GM12864 (cell line): ENCODE measurements at places on chromosomes 12 and 14.

DNA sequence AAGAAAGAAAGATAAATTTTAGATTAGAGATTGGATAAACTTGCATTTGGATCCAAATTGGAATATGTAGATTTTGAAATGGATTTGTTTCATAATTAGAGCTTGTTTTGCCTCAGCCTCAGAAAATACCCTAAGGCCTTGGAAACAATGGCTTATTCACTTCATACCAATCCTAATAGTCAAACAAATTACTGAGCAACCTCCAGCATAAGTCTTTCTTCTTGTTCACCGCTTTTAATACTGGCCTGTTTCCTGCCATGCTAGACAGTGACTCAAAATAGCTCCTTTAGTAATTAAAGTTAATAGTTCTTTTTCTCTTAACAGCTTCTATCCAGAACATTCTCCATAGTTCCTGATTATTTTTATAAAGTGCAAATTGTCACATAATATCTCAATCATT lies 110.9 kb upstream of the DNM1L start:
- no peak for DNase-seq

GRCh38 chr12:96751626-96752025 lies 155.4 kb upstream of the NEDD1 start:
- DNase-seq, result no peak

- DNase-seq, result no peak
Measured at GRCh38 chr14:20441461-20441860, 5.5 kb upstream of the KLHL33 start.

DNA sequence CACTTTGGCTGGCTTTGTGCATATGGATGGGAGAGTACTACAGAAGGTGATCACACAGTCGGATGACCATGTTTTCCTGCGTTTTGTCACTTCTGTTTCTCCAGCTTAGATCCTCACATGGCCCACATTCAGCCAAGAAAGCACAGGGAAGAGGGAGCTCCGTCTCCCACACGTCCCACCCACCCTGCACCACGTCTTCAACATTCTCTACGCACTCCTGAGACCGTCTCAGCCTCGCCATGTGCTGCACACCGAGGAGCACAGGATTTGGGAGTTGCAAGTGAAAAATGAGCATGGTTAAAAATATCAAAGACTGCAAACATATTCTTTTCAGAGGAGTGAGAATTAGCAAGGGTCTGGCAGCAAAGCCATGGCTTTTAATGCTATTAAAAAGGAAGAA lies 122.2 kb downstream of the APAF1 start:
- DNase-seq, result no peak

- no peak for DNase-seq
Measured at GRCh38 chr14:102140027-102140749, 491 bp downstream of the WDR20 start.

DNA sequence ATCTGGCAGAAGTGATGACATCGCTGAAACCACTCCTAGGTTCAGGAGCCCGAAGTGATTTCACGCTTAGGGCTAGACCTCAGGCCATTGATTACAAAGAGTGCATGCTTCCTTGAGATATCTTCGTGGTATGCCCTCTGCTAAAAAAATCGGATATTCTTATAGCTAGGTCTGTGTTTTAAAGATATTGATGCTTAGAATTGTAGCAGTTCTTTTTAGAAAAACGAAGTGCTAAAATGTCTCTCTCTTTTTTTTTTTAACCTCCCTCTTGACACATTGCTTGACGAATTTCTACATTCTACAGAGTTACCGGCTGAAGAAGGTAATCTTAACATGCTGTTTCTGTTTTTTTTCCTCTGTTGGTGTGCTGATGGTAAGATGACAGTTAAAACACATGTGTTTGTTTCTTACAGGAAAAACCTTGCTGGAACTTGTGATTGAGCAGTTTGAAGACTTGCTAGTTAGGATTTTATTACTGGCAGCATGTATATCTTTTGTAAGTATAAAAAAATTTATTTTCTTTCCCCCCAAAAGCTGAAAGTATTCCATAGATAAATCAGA lies 1.3 kb downstream of the ATP2A2 start:
- DNase-seq, result no peak

DNA sequence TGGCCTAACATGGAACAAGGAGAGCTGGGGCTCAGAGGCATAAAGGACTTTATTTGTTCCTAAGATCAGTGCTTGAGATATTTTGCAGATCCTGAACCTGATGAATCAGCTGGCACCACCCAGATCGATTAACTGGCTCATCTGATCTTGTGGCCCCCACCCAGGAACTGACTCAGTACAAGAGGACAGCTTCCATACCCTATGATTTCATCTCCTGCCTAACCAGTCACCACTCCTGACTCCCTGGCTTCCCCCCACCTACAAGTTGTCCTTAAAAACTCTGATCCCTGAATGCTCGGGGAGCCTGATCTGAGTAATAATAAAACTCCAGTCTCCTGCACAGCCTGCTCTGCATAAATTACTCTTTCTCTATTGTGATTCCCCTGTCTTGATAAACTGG lies 5.1 kb downstream of the C12orf56 start:
- no peak for DNase-seq

DNA sequence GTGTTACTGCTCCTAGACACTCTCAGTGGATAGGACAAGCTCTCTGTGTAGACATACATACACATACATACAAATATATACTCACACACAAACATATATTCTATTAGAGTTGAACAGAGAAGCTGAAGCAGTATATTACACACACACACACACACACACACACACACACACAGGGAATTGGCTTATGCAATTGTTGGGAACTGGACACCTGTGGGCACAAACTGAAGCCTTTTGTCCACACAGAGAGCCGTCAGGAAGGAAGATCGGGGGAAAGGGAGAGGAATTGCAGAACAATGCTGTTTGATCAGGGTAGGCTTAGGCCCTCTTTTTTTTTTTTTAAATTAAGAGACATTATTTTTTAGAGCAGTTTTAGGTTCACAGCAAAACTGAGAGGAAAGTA lies 180.7 kb upstream of the DDHD1 start:
- no peak for DNase-seq

DNA sequence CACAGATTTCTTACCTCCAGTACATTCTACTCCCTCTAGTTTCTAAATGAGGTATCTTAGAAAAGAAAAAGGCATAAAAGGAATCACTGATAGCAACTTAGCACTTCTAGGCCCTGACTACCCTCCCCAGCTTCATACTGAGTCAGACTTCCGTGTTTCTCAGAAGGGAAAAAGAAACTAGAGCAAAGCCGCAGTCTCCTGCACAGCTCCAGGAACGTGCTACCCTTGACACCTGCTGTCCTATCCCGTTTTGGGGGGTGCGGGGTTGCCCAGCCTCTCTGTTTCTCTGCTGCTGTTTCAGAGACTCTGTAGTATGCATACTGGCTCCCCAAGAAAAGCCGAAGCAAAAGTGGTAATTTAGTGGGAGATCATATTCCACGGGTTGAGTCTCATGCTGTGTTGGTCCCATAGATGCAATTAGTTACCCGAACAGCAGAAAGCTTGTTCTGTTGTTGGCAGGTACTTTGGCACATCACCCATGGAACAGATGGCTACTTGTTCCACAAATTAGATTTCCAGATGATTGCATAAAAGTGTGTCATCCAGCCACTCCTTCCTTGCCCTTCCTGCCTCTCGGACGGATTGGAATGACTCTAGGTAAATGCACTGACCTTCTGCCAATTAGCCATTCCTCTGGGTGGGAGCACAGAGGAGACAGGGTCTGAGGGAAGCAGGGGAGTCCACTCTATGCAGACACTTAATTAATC lies 438.1 kb downstream of the FUT8 start:
- no peak for DNase-seq

DNA sequence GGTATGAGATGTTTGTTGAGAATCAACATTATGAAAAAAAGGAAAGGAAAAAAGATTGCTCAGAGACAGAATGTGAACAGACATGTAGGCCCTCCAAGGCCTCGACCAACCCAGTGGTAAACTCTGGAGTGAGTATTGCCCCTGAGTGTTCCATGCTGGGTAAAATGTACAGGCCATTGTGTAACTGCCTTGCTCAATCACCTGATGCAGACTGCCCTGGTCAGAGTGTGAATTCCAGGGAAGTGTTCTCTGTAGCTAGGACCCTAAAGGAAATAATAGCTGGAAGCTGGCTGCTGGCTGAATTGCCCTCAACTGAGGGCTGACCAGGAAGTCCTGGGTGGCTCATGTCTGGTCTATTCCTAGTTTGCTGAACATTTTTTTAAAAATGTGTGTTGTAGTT lies 1081.4 kb upstream of the LRFN5 start:
- no peak for DNase-seq

DNA sequence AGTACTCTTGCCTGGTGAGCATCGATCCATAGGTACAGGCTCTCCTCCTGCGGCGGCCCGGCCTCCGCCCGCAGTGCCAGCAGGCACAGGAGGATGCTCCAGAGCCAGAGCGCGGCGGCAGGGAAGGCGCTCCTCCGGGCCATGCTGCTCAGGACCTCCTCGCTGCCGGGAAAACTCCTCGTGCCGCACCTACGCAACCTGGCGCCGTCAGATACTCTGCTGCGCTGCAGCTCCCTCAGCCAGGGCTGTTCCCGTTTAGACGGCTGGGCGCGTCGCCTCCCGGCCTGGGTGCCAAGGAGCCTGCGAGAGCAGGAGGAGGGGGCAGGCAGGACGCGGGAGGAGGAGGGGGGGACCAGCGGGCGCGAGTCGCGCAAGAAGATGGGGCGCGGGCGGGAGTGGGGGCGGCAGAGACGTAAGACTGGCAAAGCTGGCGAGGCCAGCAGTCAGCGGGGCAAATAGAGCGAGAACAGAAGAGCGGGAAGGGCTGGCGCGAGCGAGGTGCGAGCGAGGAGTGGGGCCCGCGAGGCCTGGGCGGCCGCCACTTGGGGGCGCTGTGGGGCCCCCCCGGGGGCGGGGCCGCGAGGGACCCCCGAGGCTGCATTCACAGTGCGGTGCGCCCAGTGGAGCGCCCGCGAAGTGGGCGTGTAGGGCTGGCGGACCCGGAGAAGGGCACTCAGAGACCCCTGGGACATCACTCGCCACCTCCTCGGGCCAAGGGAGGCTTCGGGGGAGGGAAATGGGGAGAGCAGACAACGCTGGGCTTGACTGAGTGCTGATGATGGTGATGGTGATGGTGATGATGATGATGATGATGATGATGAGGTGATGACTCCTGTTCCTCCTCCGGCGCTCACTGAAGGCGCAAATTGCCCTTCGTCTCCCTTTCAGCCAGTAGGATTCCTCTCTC lies at the start of gene WIF1:
WIF1 (minus strand) TSS at position 257 of the 907 bp plus-strand sequence; CDS start at position 143, 114 bp downstream.
- DNase-seq, result no peak

DNA sequence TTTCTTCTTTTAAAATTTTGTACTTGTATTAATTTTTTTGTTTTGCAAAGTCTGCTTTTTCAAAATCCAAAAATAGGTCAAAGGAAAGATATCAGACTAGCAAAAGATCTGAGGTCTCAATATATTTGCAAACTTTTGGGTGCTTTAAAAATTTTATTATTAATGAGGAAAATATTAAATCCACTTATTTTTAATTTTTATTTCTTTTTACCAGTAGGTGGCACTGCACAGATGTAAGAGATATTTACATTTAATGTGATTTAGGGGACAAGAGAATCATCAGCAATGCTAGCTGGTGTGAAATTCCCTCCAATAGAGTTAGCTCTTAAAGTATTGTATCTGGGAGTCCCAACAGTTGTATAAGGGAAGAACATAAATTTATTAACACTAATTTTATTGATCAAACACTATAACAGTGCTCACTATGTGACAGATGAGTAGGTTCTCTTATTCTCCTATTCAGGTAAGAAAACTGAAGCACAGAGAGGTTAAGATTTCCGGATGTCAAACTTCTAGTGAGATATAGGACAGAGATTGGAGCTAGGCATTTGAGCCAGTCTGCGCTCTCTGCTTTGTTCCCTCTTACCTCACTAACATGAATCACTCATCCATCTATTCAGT lies 30.5 kb downstream of the ALX1 start:
- DNase-seq, result no peak

- peak; percentile 25 for DNase-seq
Measured at GRCh38 chr14:24670594-24670993, 36.6 kb upstream of the GZMB start.

DNA sequence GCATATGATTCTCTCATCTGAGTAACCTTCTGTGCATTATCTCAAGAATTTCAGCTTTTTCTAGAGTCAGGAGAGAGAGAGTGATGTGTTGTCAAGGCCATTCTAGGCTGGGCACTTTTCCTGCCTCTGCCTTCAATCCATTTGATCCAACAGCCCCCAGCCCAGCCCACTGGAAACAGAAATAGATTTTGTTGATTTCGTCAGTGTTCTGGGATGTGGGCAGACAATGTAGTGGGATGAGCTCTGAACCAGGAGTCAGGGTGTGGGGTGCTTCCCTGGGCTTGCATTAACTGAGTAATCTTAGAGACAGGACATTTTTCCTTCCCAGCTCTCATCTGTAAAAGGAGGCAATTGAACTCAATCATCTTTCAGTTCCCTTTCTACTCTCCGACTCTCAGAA lies 42.5 kb upstream of the RPH3A start:
- no peak for DNase-seq

GRCh38 chr12:10119066-10119465 lies 10.9 kb downstream of the CLEC7A start:
- no peak for DNase-seq

GRCh38 chr12:69241438-69242092 lies 2.2 kb downstream of the CPSF6 start:
- DNase-seq, result no peak

DNA sequence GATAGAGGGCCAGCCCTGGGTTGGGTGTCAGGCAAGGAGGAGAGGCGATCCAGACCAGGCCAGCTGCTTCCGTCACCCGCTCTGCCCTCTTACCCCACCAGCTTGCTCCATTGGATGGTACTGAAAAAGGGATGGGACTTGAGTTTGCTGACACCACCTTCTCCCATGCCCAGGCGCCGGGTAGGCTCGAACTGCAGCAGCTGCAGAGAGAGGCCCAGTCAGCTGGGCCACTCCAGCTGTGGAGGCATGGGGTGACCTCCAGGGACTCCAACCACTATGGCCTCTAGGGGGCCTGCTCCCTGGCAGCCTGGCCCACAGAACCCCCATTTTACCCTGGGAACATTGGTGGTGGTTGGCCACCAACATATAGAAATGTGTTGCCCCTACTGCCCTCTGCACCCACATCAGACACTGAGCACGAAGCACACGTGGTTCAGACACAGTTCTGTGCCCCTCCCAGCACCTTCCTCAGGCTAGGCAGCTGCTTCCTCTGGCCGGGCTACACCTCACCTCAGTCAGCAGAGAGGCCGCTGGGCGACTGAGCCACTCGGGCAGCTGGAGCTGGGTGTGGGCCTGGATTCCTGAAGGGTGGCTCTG lies 16.0 kb downstream of the RPS6KL1 start:
- DNase-seq, result no peak

GRCh38 chr12:96495841-96496545 lies 6.6 kb downstream of the CFAP54 start:
- no peak for DNase-seq

DNA sequence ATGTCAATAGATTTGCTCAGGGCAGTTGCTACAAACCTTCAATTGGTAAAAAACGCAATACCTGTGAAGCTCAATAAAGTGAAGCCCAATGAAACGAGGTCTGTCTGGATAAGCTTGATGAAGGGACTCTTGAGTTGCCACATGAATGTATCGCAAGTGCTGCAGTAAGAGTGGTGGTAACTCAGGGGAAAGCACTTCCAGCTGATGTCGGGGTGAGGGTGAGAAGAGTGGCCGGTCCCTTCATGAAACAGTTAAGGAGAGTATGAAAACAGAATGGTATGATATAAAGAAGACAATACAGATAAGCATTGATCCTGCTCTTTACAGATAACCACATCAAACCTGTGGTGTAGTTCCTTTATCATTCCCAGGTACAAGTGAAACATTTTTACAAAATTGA lies 83.4 kb upstream of the EVL start:
- no peak for DNase-seq
